ENCODE measurements at places on chromosomes 1 and 21. TPM values are rescaled to one million over a fixed set of nuclear protein-coding genes. Genes with fewer than 3 reads are reported as not detected.
A peak's percentile ranks its signal among the peaks of the same experiment; 100 is the strongest.

DNA sequence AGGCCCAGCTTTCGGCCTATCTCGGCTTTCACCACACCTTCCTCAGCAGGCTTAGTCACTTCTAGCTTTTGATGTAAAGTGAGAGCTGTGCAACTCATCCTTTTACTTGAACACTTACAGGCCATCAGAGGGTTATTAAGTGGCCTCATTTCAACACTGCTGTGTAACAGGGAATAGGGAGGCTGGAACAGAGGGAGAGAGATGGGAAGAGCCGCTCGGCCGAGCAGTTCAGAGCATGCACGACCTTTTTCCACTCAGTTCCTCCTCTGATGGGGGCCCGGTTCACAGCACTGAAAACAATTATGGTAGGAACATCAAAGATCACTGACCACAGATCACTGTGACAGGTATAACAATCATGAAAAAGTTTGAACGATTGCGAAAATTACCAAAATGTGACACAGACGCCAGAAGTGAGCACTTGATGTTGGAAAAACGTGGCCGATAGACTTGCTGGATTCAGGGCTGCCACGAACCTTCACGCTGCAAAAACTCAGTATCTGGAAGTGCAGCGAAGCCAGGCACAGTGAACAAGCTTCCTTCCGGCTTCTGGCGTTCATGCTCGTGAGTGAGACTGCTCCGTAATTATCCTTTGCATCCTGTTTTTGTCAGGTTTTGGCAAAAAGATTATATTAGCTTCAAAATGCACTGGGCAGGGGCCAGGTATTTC lies 28.6 kb downstream of the AGPAT3 start:
- peaks cover 18% of the 10 kb centered on the region for H3K4me1 ChIP-seq
- DNase-seq = peak; percentile 42
- no peaks in the 10 kb centered on the region for H3K36me3 ChIP-seq
- H3K27ac ChIP-seq = peak overlapping the region; percentile 29
- peak overlapping the region; percentile 19 for H3K4me3 ChIP-seq

DNA sequence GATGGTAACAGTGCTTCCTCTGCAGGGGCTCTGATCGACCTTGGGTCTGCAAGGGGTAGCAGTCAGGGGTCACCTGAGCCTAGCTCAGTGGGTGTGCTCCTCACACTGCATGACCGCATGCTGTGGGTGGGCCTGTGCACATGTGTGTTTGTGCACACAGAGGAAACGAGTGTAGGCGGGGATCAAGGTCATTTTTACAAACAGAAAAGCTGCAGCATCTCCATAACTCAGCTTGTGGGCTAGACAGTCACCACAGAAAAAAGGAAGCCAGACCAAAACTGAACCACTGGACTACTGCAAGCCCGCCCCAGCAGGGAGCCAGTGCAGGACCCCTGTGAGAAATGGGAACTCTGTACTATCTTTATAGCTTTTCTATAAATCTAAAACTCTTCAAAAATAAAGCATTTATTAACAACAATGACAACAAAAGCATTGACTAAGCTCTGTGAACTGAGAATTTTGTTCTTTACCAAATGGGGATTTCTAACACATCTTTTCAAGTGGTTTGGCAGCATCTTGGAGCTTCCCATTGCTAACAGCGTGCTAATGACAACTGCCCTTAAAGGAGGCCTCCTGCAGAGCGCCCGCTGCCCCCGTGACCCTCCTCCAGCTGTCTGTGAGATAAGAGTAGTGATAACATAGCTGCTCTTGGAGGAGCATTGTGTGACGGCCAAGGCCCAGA lies 19.9 kb upstream of the NEK2 start:
- no peaks in the 10 kb centered on the region for H3K27me3 ChIP-seq
- peaks cover 7% of the 10 kb centered on the region for H3K4me1 ChIP-seq
- no peaks in the 10 kb centered on the region for H3K36me3 ChIP-seq
- H3K27ac ChIP-seq = no peak overlapping the region

DNA sequence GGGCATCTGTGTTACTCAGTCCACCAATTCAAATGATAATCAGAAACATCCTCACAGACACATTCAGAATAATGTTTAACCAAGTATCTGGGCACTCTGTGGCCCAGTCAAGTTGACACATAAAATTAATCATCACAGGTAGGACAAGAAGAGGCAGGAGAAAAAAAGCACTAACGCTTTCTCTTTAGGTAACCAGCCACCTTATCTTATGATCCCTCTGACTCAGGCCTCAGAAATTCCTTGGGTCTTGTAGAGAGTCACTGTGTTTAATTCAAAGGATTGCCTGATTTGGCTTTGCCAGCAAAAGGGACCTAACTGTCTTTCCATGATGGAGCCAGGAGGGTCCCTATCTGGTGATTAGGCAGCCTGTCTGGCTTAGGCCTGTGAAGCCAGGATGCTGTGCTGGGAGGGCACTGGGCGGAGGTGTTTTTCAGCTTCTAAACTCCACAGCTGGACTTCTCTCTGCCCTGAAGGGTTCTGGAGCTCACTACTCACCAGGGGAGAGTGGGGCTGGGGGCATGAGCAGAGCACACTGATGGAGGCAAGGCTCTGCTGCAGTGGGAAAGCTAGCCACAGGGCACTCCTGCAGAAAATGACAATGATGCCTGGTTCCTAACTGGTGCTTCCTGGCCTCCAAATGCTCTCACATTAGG lies 36.4 kb upstream of the STUM start:
- H3K27me3 ChIP-seq = no peaks in the 10 kb centered on the region
- H3K36me3 ChIP-seq = no peaks in the 10 kb centered on the region
- H3K27ac ChIP-seq = no peak overlapping the region
- H3K4me1 ChIP-seq = no peaks in the 10 kb centered on the region

GRCh38 chr1:46822248-46822826 lies 23.5 kb downstream of the CYP4B1 start:
- H3K27me3 ChIP-seq = no peaks in the 10 kb centered on the region
- H3K36me3 ChIP-seq = no peaks in the 10 kb centered on the region
- H3K27ac ChIP-seq = no peak overlapping the region

GRCh38 chr1:238161955-238162354 lies 271.2 kb upstream of the ZP4 start:
- DNase-seq = no peak
- no peaks in the 10 kb centered on the region for H3K4me1 ChIP-seq
- no peaks in the 10 kb centered on the region for H3K27me3 ChIP-seq
- H3K36me3 ChIP-seq = no peaks in the 10 kb centered on the region
- H3K4me3 ChIP-seq = no peak overlapping the region
- H3K27ac ChIP-seq = no peak overlapping the region

DNA sequence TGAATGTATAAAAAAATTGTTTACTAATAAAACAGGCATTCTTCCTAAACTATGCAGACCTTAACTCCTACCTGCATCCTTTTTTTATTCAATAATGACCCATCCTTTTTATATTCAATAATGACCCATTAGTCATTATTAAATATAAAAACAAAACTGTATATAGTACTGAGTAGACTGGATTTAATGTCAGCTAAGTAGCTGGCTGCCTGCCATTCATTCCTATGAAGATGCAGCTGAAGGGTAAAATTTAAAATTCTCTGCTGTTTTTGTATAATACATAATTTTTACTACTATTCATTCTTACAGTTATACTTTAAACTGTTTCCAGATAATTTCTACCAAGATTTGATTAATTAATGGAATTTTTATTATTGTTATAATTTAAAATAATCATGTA lies 79.3 kb downstream of the DENND1B start:
- no peaks in the 10 kb centered on the region for H3K36me3 ChIP-seq
- peaks cover 6% of the 10 kb centered on the region for H3K4me1 ChIP-seq
- H3K4me3 ChIP-seq = no peak overlapping the region
- H3K27ac ChIP-seq = no peak overlapping the region

DNA sequence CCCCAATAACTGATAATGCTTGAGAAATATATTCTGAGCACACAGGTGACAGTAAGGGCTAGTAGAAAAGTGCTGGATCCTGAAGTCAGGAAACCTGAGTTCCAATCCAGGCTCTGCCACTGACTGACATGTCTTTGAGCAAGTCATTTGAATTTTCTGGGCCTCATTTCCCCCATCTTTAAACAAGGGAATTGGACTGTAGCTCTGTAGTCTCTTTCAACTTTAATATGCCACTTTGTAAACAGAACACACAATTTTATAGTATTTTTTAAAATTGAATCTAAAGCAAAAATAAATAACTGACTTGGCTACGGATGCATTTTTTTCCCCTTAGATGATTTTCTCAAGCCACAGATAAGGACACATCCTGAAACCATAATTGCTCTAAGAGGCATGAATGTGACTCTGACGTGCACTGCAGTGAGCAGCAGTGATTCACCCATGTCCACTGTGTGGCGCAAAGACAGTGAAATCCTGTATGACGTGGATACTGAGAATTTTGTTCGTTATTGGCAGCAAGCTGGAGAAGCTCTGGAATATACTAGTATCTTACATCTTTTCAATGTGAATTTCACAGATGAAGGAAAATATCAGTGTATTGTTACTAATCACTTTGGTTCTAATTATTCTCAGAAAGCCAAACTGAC lies 37.0 kb downstream of the LRIG2 start:
- no peaks in the 10 kb centered on the region for H3K27me3 ChIP-seq
- H3K36me3 ChIP-seq = peaks cover 49% of the 10 kb centered on the region
- H3K4me3 ChIP-seq = no peak overlapping the region
- H3K4me1 ChIP-seq = no peaks in the 10 kb centered on the region

GRCh38 chr21:24197132-24197643 lies 1410.1 kb downstream of the MRPL39 start:
- no peak overlapping the region for H3K27ac ChIP-seq
- H3K4me1 ChIP-seq = no peaks in the 10 kb centered on the region
- DNase-seq = no peak

DNA sequence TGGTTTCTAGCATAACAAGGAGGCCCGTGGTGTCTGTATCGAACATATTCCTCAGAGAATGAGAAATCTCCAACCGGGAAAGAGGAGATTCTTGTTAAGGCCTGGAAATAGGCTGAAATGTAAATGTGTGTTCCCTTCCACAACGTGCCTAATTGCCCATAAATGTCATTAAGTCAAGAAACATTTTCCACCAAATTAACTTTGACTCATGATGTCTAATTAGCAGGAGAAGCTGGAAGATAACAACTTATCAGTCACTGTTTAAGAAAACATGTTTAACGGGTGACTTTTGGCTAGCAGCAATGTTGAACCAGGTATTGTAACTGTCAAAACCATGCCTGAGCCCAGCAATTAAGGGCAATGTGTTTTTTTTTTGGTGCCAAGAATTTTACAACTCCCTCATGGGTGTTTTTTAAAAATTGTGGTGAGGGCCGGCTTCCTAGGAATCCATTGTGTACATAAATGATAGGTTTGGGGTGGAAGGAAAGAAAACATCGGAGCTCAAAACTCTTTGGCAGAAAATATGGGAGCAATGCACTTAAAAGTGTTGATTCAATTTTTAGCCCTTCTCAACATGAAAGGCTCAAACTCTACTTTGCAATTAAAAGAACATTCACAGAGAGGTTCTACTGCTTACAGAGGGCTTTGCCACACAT lies 67.0 kb downstream of the OLIG1 start:
- H3K27ac ChIP-seq = no peak overlapping the region
- DNase-seq = no peak
- H3K27me3 ChIP-seq = no peaks in the 10 kb centered on the region
- no peaks in the 10 kb centered on the region for H3K36me3 ChIP-seq
- no peak overlapping the region for H3K4me3 ChIP-seq

GRCh38 chr1:170881268-170882265 lies 53.8 kb upstream of the MROH9 start:
- no peaks in the 10 kb centered on the region for H3K27me3 ChIP-seq
- no peak for DNase-seq
- H3K4me1 ChIP-seq = no peaks in the 10 kb centered on the region

DNA sequence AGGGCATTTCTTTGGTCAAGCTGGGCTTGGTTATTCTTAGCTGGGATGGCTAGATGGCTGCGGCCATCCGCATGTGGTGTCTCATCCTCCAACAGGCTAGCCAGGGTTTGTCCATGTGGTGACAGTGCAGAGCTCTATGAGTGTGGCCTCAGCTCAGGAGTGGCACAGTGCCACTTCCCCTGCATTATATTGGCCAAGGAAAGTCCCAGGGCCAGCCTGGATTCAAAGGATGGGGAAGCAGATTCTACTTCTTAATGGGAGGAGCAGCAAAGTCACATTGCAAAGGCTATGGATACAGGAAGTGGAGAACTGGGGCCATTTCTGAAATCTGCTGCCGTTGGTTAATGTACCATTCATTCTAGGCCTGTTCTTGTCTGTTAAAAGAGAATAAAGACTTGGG lies 34.4 kb downstream of the STUM start:
- no peaks in the 10 kb centered on the region for H3K4me1 ChIP-seq
- DNase-seq = no peak
- H3K4me3 ChIP-seq = no peak overlapping the region
- no peak overlapping the region for H3K27ac ChIP-seq
- no peaks in the 10 kb centered on the region for H3K27me3 ChIP-seq
- no peaks in the 10 kb centered on the region for H3K36me3 ChIP-seq

DNA sequence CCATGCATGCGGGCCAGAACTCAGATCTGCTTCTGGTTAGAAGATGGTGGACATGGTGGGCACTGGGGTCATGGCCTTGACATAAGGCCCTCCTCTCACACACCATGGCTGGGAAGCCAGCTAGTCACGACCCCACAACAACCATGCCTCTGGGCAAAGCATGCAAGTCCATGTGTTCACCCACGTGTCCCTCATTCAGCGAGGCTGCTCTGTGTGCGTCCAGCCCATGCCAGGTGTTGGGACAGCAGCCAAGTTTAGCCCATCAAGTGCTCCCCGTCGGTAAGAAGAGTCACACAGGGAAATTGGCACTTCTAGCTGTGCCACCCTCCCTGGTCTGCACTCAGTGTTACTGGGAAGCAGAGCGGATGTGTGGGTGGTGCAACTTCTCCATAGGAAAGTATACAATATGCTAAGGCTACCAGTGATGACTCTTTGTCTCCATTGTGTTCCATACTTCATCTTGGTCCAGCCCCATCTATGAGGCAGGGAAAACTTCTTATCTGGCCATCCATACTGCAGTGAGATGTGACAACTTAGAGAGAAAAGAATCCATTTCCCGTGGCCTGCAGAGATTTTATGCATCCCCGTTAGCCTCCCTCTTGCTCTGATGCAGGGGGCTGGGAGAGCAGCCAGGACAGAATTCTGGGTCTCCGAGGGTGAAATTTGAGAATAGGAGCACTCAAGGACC lies 198.0 kb downstream of the GRIK3 start:
- H3K4me1 ChIP-seq = no peaks in the 10 kb centered on the region
- DNase-seq = no peak
- no peaks in the 10 kb centered on the region for H3K27me3 ChIP-seq
- H3K4me3 ChIP-seq = no peak overlapping the region
- no peaks in the 10 kb centered on the region for H3K36me3 ChIP-seq

DNA sequence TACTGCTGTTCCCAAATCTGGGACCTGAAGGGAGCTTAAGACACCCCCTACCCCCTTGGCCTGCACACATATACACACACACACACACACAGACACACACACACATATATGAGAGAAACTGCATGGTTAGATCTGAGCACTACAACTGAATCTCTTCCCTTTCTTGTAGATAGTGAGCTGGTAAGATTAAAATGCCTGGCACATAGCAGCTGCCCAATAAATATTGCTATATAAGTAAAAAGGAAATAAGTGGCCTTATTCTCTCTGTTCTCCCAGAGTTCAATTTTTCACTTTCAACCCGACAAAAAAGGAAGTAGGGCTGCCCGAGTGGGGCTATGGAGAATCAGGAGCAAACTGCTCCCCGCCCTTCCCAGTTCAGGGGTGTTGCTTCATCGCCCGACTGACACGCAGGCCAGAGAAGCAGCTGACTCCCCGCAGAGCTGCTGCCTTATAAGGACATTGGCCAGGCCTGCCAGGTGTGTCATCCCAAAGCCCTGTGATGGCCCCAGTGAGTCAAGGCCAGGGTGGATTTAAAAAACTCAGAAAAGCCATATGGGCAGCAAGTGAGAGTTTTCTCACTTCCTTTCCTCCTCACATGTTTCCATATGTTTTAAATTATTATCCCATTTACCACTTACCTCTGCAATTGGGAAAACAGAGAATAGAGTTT lies 106.5 kb upstream of the SLC44A3 start:
- H3K27ac ChIP-seq = no peak overlapping the region
- H3K36me3 ChIP-seq = no peaks in the 10 kb centered on the region

The RGS13 gene
- 4.9 TPM for total RNA-seq

The GPR157 gene
- total RNA-seq = 23.3 TPM

The NPHS2 gene
- total RNA-seq = not detected

The CENPS gene
- total RNA-seq = 10.8 TPM
